Esophagus squamous epithelium (tissue), 5 donors: ENCODE measurements at places on chromosomes 4 and X. TPM values are rescaled to one million over a fixed set of nuclear protein-coding genes. Genes with fewer than 3 reads are reported as not detected.

DNA sequence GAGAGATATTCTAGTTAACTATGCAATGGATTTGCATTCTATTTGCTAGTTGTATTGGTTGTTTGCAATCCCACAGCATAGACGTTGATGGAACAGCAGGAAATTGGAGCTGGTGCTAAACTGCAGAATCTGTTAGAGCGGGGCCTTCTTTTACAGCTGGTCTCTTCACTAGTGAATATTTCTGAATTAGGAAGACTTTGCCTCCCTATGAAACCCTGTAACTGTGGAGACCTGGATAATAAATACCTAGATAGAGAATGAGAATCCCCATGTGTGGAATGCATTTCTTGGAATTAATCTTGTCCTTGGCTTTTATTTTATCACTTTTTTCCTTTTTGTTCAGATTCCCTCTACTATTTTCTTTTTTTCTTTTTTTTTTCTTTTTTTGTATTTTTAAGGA lies 109.7 kb downstream of the SHROOM3 start:
- no peak for DNase-seq

- DNase-seq = no peak
Observed at GRCh38 chr4:14887842-14888433, 114.3 kb upstream of the CPEB2 start.

GRCh38 chr4:169933531-169933930 lies 92.7 kb downstream of the MFAP3L start:
- DNase-seq = no peak

Gene CNGA1
- total RNA-seq = 2.6 TPM

Gene MAGEA12
- not detected for total RNA-seq

DNA sequence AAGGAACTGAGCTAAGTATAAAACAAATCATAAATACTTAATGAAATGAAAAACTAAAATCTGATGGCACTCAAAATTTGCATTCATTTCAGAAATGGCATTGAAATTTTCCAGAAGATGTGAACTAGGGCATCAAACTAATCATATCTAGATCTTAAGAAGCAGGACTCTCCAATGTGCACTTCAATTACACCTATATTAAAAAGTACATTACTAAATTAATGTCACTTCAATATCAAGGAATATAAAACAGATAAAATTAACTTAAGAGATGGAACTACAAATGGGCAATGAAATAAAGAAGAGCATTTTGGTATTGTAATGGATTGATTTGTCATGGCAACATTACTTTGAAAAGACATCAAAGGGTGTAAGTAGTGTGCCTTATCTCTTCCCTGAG lies 20.3 kb downstream of the NPY2R start:
- no peak for DNase-seq

Gene SLC26A1
- total RNA-seq = not detected

DNA sequence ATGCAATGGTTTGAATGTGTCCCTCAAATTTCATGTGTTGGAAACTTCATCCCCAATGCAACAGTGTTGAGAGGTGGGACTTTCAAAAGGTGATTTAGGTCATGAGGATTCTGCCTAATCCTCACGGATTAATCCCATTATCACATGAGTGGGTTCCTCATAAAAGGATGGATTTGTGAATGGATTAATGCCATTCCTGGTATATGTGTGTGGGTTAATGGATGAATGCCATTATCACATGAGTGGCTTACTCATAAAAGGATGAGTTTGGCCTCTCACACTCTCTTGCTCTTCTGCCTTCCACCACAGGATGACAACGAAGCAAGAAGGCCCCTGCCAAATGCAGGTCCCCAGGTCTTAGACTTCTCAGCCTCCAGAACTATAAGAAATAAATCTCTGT lies 30.5 kb upstream of the NEUROG2 start:
- DNase-seq = no peak

DNA sequence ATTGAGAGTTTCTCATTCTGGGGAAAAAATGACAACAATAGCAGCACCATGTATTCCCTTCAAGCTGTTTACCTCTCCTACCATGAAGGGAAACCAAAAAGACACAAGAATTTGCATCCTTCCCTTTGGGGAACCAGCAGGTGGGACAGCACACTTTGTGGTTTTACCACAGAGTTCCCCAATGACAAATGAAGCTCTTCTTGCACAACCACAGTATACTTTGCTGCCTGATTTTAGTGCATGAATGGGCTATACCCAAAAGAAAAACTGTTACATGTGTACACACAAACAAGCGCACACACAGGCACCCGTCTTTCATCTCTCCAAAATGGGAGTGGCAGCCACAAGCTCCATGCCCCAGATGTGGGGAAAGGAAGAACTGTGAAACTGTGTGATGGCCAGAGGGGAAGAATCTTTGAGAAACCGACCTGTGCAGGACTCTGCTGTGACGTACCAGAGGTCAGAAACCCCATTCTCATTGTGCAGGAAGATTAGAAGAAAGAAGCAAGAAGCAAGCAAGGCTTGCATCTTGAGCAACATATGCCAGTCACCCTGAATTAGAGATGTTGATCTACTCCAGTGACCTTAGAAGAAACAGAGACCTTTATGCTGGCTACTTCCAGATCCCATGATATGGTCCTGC lies 2.7 kb upstream of the MAML3 start:
- no peak for DNase-seq

DNA sequence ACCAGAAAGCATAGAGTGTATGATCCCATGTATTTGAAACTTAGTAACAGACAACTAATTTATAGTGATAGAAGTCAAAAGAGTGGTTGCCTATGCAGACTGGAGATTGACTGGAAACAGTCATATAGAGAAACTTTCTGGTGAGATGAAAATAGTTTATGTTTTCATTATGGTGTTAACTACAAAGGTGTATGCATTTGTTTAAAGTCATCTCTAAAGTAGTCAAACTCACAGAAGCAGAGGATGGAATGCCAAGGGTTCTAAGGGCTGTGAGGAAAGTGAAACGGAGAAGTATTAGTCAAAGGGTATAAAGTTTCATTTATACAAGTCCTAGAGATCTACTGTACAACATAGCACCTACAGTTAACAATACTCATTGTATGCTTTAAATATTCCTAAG lies 45.8 kb downstream of the ENOX2 start:
- no peak for DNase-seq

DNA sequence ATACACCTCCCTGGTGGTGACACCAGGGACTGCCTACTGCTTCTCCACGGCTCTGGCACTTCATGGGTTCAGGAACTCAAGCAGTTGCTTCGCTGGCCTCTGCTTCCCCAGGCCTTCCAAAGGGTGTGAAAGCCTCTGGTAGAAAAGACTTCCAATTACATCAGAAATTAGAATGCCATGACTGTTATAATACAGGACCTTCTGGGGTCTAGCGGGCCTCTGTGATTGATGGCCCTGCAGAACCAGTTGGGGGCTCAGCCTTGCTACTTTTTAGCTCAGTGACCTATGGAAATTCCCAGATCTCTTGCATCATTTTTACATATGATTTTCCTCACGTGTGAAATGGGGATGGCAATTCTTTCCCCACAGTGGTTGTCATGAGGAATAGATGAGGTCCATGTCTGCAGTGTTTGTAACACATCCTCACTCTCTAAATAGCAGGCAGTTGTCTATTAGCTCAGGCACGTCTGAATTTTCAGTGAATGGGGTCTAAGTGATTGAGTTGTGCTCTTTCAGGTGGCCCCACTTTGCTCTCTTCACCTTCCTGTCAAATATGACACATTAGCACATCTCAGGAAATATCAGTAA lies 198.3 kb downstream of the STIM2 start:
- no peak for DNase-seq

Gene IL3RA
- 12.3 TPM for total RNA-seq

Gene KLF3
- total RNA-seq = 91.4 TPM

DNA sequence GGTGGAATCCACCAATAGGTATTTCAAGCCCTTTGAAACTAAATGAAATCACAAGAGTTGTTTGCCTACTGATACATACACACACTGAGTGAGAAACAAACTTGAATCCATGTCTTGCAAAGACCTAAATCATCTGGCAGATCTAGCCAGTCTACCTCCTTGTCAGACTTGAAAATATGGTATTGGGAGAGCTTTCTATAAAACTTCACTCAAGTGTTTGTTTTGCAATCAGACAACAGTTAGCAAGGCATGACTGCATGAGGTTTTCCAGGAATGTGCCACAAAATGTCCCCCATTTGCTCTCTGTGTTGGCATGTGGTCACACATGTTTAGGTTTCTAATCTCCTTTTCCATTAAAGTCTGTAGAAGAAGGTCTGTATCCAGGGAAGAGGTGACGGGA lies 52.4 kb downstream of the MAP3K15 start:
- DNase-seq = no peak

DNA sequence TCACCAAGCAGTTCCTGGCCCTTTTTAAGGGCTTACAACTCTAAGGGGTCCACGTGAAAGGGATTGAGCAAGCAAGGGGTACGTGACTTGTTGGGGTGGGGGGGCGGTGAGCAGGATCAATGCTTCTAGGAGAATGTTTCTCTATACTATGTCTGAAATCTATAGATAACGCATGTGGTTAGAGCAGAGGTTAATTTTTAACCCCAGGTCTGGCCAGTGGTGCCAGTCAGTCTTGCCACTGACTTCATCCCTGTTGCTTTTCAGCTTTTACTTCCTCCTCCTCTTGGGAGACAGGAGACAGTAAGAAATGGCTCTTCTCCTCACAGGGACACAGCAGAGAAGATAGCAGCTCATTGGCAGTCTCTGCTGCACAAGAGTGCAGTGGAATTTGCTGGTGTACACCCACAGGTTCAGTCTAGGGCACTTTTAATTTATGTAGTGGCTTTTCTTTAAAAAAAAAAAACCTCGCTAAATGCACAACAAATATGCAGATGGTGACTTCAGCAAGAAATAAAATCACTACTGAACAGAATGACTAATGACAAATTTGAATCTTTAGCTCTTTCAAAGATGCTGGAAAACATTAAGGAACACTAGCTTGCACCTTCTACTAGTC lies 190.5 kb downstream of the CCNG2 start:
- DNase-seq = no peak

DNA sequence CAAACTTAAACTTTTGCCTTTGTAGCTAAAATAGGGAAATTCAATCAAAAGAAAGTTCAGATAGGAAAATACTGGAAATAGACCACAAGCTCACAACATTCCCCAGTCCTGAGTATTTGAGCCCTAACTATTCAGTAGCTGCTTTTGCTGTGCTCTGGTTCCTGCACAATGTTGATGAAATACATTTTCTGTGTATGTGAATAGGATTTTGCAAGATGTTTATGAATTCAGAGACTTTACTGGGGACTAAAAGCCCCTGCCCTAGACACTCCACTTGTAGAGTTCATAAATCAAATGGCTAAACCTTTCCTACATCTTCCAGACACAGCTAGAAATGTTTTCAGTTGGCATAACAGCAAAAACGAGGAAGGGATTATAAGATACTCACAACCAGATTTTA lies 105.9 kb downstream of the FBXO8 start:
- no peak for DNase-seq

GRCh38 chrX:1477801-1478458 lies 25.2 kb upstream of the ASMTL start:
- DNase-seq = no peak

Gene USP17L24
- total RNA-seq = not detected

Gene UBQLN2
- 28.0 TPM for total RNA-seq

DNA sequence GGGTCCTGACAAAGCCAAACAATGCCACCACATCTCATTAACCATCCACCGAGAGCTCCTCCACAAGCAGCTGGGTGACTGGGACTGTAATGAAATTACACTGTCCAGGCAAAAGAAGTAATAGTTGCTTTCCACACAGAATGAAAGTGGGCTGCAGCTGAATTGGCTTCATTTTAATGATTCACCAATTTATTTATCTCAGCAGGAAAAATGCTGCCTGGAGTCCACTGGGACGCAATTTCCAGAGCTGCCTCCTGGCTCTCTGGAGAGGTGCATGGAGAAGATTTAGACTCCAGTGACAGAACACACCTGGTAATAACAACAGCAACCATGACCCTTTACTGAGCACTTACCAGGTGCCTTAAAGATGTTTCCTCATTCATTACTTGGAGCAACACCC lies 226.7 kb downstream of the LDB2 start:
- DNase-seq = no peak

- no peak for DNase-seq
Observed at GRCh38 chrX:38717871-38718270, 83.4 kb upstream of the MID1IP1 start.

Gene TMPRSS11D
- 208 TPM for total RNA-seq

- DNase-seq = no peak
Observed at GRCh38 chrX:20265221-20265725, 1.4 kb downstream of the RPS6KA3 start.

Gene MAGEB10
- not detected for total RNA-seq

DNA sequence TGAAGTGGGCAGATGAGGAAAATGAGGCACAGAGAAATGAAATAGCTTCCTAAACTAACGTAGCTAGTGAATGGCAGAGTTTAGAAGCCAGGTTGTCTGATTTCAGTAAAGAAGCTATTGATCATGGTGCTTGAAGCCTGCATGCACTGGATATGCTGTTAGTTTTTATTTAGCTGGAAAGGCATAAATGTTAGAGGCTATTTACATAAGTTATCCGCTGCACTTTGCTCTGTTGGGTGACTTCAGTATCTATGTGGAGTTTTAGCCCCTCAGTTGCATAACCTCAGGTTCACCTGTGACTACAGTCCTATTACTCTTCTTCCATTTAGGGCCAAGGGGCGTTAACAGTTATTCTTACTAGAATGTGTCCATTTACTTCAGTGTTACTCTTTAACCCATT lies 522.4 kb upstream of the RPS6KA3 start:
- DNase-seq = no peak

- DNase-seq = no peak
Observed at GRCh38 chr4:88836216-88836615, 138.6 kb upstream of the NAP1L5 start.

DNA sequence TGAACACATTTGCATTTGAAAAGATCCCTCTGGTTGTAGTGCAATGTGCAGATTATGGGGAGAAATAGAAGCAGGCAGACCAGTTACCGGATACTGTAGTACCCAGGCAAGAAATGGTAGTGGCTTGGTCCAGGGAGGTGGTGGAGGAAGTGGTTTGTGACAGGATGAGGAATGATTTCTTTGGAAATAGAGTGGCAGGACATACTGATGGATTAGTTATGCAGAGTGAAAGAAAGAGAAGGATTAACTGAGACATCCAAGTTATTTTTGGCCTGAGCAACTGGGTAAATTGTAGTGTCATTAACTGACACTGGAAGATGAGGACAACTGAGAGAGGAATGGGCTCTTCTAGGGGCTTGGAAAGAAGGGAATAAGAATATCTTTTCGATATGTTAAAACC lies 139.7 kb downstream of the CFAP299 start:
- DNase-seq = no peak

DNA sequence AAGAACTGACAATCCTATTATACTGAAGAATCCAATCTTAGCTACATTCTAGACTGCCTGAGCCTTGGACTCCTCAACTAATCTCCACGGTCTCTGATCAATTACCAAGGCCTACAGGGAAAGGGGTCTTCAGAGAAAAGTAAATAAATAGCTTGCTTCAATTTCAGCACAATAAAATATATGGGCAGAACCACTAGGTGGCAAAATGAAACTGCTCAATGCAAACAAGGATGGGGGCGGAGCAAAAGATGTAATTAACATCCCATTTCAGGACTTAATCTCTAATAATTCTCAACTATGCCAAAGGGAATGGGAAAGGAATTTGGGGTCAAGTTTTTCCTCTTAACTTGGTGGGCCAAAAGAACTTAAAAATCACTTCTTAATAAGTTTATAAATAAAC lies 78.4 kb upstream of the MAP3K15 start:
- no peak for DNase-seq

- DNase-seq = no peak
Observed at GRCh38 chrX:153446950-153447580, 1.2 kb upstream of the TREX2 start.

Gene SLC9A6
- 13.0 TPM for total RNA-seq
